ENCODE measurements at places on chromosomes 5 and 9.

DNA sequence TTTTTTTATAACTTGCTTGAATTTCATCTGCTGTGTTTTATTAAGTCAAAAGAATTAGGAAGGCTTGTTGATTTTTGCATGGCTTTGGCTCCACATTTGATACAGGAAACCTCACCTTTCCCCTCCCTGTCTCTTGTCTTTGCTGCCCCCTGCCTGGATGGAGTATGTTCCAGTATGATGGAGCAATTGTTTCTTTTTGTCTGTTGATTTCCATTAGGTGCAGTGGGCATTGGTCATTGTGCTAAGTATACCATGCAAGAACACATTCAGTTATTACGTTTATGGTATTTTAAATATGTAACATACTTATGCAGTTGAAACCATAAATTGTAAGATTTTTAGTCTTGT lies 19.6 kb downstream of the TJP2 start:
- DNase-seq = no peak

GRCh38 chr9:77714077-77714549 lies 66.0 kb upstream of the GNA14 start:
- no peak for DNase-seq

GRCh38 chr9:99823681-99824377 lies 2.1 kb downstream of the NR4A3 start:
- peak; percentile 33 for DNase-seq

- no peak for DNase-seq
Observed at GRCh38 chr5:138542180-138542955, 668 bp downstream of the ETF1 start.

- DNase-seq = no peak
Observed at GRCh38 chr5:38853753-38854470, 8.1 kb downstream of the OSMR start.

GRCh38 chr5:151065609-151066008 lies 15.2 kb downstream of the TNIP1 start:
- DNase-seq = no peak

DNA sequence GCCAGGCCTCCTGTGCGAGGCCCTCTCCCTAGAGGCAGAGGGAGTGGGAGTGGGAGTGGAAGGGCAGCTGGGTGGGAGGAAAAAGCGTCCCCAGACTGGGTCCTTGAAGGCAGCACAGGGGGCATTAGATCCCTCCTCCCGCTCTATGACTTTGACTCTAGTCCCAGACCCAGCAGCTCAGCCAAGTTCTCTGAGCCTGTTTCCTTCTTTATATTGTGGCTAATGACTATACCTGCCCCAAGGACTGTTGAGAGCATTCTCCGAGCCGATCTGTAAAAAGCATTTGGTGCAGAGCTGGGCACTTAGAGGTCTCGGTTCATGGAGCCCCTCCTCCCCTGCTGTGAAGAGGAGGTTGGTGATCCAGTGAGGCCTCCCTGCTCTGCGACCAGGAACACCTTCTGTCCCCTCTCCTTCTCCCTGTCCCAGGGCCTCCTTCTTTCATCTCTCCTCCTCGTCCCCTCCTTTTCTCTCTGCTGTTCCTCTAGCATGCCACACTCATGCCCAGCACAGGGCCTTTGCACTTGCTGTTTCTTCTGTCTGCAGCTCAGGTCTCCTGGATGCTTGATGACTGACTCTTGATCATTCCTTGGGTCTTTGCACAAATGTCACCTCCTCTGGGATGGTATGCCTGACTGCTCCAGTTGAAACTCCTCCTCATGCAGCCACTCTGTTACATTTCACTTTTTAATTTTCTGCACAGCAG lies 23.4 kb upstream of the PSD2 start:
- no peak for DNase-seq

- no peak for DNase-seq
Observed at GRCh38 chr5:107381189-107381856, 289.4 kb downstream of the EFNA5 start.

DNA sequence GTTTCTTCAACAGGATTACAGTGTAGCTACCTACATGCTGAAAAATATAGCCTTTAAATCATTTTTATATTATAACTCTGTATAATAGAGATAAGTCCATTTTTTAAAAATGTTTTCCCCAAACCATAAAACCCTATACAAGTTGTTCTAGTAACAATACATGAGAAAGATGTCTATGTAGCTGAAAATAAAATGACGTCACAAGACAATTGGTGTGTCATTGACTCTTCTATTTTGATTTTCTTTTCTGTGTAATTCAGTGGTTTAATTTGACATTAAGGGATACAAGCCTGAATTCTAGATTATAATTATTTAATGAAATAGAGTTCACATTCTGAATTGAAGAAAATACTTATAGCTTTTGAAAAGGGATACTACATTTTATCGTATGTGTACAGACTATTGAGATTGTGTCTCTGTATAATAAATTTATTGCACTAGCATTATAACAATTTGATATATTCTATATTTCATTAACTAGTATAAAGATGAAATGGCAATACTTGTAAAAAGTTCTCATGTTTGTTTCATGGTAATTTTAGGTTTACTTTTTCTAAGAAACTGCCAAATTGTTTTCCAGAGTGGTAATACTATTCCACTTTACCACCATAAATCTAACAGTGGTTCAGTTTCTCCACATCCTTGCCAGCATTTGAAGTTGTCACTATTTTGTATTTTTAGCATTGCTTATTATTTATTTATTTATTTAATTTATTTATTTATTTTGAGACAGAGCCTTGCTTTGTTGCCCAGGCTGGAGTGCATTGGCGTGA lies 18.7 kb downstream of the ANXA1 start:
- DNase-seq = no peak

- no peak for DNase-seq
Observed at GRCh38 chr9:121326130-121326838, 43.8 kb downstream of the STOM start.

GRCh38 chr9:86614871-86615849 lies 260.9 kb upstream of the TUT7 start:
- DNase-seq = no peak

DNA sequence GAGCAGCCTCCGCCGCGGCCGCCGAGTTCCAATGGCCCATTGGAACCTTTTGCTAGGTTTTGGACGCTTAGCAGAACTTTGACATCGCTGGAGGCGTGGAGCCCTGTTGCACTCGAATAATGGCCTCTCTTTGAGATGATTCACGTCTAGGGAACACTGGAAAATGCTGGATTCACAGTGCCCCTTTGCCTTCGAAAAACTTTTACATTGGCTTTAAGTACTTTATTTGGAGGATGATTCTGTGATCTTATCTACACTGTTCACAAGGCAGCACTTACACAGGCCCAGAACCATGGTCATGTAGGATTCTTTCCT lies 536 bp upstream of the PPIC start:
- DNase-seq = no peak

Data from CD4-positive, alpha-beta T cell treated with Interleukin-4 for 4 hours (primary cell).